ENCODE measurements at places on chromosomes 7 and 10. TPM values are rescaled to one million over a fixed set of nuclear protein-coding genes. Genes with fewer than 3 reads are reported as not detected.

DNA sequence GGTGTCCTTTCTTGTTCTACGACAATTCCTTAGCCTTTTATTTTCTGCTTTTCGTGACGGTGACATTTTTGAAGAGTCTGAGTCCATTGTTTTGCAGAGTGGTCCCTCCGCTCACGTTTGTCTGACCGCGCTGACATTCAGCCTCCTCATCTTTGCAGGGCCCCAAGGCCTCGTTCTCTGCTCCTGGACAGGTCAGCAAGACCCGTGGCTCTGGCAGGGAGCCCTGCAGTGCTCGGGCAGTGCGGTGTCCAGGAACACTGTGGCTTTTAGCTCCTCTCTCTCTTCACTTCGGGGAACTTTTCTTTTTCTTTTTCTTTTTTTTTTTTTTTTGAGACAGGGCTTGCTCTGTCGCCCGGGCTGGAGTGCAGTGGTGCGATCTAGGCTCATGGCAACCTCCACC is 142.5 kb downstream of the DNAJB6 start:
- no peak for DNase-seq

DNA sequence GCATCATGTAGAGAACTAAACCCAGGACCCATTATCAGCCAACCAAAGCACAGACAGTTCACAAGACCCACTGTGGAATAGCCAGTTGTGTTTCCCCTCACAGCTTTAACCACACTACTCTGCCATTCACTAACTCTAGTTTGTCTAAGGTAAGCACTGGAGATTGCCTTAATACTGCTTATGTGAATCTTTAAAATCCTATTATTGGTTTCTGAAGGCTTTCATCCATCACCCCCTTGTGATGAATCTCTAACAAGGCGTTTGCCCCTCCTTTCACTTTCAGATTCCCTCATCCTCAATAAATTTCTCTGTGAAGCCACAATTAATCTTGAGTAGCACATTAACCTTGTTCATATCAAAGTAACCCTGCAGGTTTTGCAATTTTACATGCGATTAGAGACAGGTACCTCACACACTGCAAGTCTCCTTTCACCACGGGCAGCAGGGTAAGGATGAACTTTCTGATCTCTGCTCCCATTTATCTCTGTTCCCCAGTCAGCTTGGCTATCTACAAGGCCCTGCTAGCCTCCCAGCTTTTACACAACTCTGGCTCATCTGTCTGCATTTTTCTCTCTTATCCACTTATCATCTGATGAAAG is 785.6 kb downstream of the REEP3 start:
- DNase-seq, result no peak

ZNF25 gene
- 16.9 TPM for total RNA-seq

DNA sequence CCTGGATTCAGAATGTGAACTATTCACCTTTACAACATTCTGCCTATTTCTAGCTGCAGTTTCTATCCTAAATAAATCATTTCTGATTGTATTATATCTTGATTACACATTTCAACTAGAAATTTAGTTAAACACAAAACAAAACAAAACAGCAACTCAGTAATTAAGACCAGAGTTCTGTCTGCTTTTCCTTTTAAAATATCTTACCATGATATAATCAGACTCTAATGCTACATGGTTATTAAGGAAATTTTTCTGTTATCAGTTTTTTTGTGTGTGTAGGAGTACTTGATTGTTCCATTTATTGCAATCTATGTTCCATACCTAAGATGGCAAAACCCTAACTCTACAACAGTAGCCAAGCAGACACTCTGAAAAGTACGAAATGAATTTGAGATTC is 663.3 kb downstream of the NRG3 start:
- DNase-seq, result no peak

ODAD2 gene
- total RNA-seq, result 1.1 TPM

CLCN1 gene
- not detected for total RNA-seq

BMPER gene
- total RNA-seq, result 1.3 TPM

CCL26 gene
- total RNA-seq, result 0.85 TPM

GPR26 gene
- not detected for total RNA-seq

- no peak for DNase-seq
Observed at GRCh38 chr10:77771851-77772250, 134.2 kb upstream of the KCNMA1 start.

DNA sequence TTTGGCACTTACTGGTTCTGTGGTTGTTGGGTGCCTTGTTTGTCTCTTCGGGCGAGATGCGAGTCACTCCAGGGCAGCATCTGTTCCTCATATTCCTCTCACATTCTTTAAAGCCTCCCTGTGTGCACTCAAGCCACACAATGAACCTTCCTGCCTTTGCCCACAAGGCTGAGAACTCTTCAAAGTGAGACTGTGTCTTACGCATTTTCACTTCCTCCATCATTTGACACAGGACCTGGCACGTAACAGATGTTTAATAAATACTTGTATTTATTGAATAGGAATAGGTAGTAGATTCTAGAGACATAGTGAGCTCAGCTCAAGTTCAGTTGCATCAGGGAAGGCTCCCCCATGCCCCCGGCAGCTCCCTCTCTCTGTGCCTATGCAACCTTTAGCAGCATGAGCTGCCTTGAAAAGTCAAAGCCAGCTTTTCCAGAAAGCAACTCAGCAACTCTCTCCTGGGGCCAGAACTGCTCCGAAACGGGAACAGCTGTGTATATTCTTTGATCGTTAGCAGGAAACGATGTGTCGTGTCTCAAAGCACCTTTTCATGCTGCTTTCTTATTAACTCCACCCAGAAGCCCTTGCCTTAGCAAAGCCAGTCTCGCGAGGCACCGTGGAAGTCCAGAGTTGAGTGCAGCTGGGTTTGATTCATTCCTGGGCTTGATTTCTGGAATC is 97.5 kb downstream of the PFKFB3 start:
- no peak for DNase-seq

SFTPA1 gene
- not detected for total RNA-seq

- DNase-seq, result no peak
Observed at GRCh38 chr7:53302496-53303246, 267.2 kb downstream of the POM121L12 start.

GRCh38 chr7:155465761-155466141 is 7.8 kb downstream of the EN2 start:
- no peak for DNase-seq

- DNase-seq, result no peak
Observed at GRCh38 chr10:73404690-73405089, 9.2 kb downstream of the ANXA7 start.

- peak; percentile 50 for DNase-seq
Observed at GRCh38 chr10:29669149-29669548, 34.4 kb upstream of the SVIL start.

DNA sequence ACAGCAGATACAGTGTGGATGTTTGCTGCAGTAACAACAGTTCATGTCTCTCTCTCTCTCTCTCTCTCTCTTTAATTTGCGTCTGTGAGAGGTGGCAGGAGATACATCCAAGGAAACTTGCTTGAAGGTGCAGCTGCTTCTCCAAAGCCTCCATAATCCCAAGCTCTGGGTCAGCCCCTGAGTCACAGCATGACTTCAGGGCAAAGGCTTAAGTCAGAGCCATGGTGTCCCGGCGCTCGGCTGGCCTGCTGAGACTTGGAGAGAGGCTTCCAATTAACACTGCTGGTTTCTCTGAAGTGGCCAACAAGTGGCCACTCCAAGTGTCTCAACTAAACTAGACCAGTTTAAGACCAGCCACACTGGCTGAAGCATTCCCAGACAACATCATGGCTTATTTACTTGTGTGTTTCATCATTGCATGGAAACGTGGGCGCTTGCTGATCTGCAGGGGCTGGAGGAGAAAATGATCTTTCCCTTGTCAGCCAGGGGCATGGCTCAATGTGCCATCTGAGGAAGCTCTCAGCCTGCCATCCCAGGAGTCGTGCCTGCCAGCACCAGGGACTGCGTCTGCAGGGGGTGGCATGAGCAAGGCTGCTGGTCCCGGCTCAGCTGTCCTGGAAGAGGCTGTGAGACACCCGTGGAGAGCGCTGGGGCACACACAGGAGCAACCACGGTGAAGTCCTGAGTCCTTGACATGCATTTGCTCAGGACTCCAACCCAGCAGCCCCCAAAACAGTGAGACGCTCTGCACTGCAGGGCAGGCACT is 254.2 kb downstream of the COBL start:
- no peak for DNase-seq

CREB5 gene
- total RNA-seq, result 85.8 TPM

MOGAT3 gene
- not detected for total RNA-seq

DNA sequence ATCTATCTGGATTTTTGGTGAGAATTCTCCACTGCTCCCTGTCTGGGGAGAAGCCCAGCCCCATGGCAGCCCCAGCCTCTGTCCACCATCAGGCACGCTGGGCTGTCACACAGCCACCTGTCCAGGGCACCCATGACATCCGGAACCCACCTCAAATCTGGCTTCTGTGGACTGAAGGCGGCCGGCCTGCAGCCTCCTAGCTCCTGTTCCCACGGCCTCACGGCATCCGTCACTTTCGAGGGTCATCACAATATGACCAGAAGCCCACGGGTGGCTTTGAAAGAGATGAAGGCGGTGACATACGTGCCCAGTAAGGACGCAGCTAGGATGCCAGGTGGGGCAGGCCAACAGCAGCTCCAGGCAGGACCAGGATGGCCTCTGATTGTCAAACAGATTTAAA is 140.9 kb downstream of the PTPRN2 start:
- DNase-seq, result no peak

DNA sequence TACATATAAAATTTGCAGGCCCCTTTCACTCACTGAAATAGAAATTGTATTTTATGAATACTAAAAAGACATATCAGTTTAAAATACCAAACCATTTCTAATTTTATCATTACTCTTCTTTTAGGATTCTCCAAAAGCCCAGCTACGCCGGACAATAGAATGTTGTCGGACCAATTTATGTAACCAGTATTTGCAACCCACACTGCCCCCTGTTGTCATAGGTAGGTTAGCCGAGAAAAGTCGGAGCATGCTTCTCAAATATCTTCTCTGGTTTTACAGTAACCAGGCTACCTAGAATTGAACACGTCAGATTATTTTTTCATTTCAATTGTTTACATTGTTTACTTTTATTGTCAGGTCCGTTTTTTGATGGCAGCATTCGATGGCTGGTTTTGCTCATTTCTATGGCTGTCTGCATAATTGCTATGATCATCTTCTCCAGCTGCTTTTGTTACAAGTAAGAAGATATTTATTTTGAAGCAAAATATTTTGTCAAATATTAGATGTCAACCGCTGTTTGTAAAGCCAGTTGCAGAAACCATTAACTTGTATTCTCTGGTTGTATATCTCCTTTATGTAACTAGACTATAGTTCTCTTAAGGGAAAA is 57.6 kb downstream of the MMRN2 start:
- DNase-seq, result no peak

GRCh38 chr10:131162866-131163843 is 148.4 kb downstream of the TCERG1L start:
- no peak for DNase-seq

DNA sequence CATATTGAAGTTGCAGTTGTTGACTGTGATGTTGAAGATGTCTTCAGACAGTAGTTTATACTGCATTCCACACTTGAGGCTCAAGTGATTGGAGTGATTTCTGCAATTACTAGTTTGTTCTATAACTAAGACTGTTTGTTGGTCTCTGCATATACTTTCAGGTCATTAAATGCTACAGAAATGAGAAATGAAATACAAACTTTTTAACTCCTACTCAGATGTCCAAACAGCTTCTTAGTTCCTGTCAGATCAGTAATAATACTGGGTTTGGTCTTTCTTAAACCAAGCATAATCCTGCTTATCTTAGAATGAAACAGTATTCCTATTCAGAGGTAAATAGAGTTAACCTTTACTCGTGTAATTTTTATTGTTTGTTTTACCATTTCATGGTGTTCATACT is 115.9 kb downstream of the CCNY start:
- no peak for DNase-seq

MRLN gene
- total RNA-seq, result not detected

CYP2C9 gene
- total RNA-seq, result not detected
